ENCODE measurements at places on chromosomes 13 and 19.

- no peaks in the 10 kb centered on the region for H3K27me3 ChIP-seq
- no peak for DNase-seq
- no peak overlapping the region for H3K27ac ChIP-seq
- no peaks in the 10 kb centered on the region for H3K4me1 ChIP-seq
- H3K36me3 ChIP-seq: no peaks in the 10 kb centered on the region
- H3K4me3 ChIP-seq: no peak overlapping the region
Measured at GRCh38 chr19:10211061-10211460, 16.3 kb upstream of the DNMT1 start.

DNA sequence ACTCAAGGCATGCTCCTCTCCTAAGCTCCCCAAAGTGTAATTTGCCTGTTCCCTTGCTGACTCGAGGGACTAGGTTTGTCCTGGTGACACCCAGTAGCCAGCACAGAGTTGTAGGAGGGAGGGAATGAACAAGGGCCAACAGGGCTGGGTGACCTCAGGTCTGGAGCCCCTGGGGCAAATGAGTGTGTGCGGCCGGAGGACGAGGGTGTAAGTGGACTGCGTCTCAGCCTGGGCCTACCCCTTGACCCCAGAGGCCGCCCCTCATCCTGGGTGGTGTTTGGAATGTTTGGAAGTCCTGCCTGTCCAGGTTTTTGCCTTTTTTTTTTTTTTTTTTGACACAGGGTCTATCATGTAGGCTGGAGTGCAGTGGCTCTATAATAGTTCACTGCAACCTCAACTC, 1.3 kb upstream of the ZNF653 start:
- no peaks in the 10 kb centered on the region for H3K4me1 ChIP-seq
- no peak for DNase-seq
- no peak overlapping the region for H3K27ac ChIP-seq
- no peaks in the 10 kb centered on the region for H3K27me3 ChIP-seq

- peaks cover 50% of the 10 kb centered on the region for H3K4me1 ChIP-seq
- H3K36me3 ChIP-seq: no peaks in the 10 kb centered on the region
- H3K4me3 ChIP-seq: no peak overlapping the region
- DNase-seq: peak; percentile 31
- H3K27ac ChIP-seq: peak overlapping the region; percentile 72
Measured at GRCh38 chr19:4380254-4380727, 20.1 kb downstream of the SH3GL1 start.

- no peaks in the 10 kb centered on the region for H3K36me3 ChIP-seq
- peak; percentile 11 for DNase-seq
- no peaks in the 10 kb centered on the region for H3K27me3 ChIP-seq
- H3K4me3 ChIP-seq: no peak overlapping the region
Measured at GRCh38 chr13:113917594-113918371, 53.9 kb upstream of the GAS6 start.

DNA sequence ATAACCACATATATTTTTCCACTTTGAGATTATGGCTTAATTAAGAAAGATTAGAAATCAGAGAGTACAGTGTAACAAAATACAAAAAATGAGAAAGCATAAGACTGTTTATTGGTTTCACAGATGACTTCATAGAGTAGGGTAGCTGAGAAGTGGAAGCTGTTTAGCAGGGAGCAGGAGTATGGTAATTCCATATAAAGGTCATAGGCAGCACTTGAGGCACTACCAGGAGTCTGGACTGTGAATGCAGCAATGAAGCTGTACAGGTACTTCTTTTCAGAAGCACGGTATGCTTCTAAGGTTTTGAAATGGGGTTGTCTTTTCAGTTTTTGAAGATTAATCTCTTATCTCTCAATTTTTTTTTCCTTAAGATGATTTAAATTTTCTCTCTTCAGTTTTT, 69.2 kb downstream of the MICU2 start:
- no peak overlapping the region for H3K27ac ChIP-seq
- H3K4me3 ChIP-seq: no peak overlapping the region
- H3K4me1 ChIP-seq: no peaks in the 10 kb centered on the region
- H3K36me3 ChIP-seq: no peaks in the 10 kb centered on the region
- no peaks in the 10 kb centered on the region for H3K27me3 ChIP-seq
- DNase-seq: no peak

- no peaks in the 10 kb centered on the region for H3K36me3 ChIP-seq
- H3K27me3 ChIP-seq: peaks cover 6% of the 10 kb centered on the region
- H3K4me3 ChIP-seq: no peak within 1 kb of the TSS
- no peaks in the 10 kb centered on the region for H3K4me1 ChIP-seq
Measured at GRCh38 chr19:2255982-2256685, at the start of gene JSRP1. Gene JSRP1, minus strand, starts transcription at chr19:2256417. Its CDS starts 1,103 bp downstream, at chr19:2255314.

GRCh38 chr13:66748712-66749111, 481.4 kb downstream of the PCDH9 start:
- H3K27me3 ChIP-seq: no peaks in the 10 kb centered on the region
- H3K4me3 ChIP-seq: no peak overlapping the region
- H3K36me3 ChIP-seq: no peaks in the 10 kb centered on the region

GRCh38 chr13:51794964-51795363, 9.0 kb downstream of the DHRS12 start:
- no peaks in the 10 kb centered on the region for H3K36me3 ChIP-seq
- H3K27ac ChIP-seq: peak overlapping the region; percentile 9
- H3K4me1 ChIP-seq: peaks cover 31% of the 10 kb centered on the region

- H3K27me3 ChIP-seq: no peaks in the 10 kb centered on the region
- no peaks in the 10 kb centered on the region for H3K4me1 ChIP-seq
- H3K36me3 ChIP-seq: no peaks in the 10 kb centered on the region
- no peak for DNase-seq
Measured at GRCh38 chr19:16066611-16067104, 9.6 kb upstream of the TPM4 start.

- no peaks in the 10 kb centered on the region for H3K4me1 ChIP-seq
- H3K36me3 ChIP-seq: no peaks in the 10 kb centered on the region
Measured at GRCh38 chr19:43371909-43372308, 18.4 kb downstream of the CD177 start.

GRCh38 chr13:71865874-71866334, 1.1 kb downstream of the DACH1 start:
- H3K4me3 ChIP-seq: peak overlapping the region; percentile 40
- H3K27ac ChIP-seq: no peak overlapping the region
- no peaks in the 10 kb centered on the region for H3K36me3 ChIP-seq
- H3K27me3 ChIP-seq: no peaks in the 10 kb centered on the region
- H3K4me1 ChIP-seq: no peaks in the 10 kb centered on the region

GRCh38 chr13:42484386-42484785, 89.6 kb upstream of the TNFSF11 start:
- no peaks in the 10 kb centered on the region for H3K36me3 ChIP-seq
- DNase-seq: no peak
- H3K4me3 ChIP-seq: no peak overlapping the region

DNA sequence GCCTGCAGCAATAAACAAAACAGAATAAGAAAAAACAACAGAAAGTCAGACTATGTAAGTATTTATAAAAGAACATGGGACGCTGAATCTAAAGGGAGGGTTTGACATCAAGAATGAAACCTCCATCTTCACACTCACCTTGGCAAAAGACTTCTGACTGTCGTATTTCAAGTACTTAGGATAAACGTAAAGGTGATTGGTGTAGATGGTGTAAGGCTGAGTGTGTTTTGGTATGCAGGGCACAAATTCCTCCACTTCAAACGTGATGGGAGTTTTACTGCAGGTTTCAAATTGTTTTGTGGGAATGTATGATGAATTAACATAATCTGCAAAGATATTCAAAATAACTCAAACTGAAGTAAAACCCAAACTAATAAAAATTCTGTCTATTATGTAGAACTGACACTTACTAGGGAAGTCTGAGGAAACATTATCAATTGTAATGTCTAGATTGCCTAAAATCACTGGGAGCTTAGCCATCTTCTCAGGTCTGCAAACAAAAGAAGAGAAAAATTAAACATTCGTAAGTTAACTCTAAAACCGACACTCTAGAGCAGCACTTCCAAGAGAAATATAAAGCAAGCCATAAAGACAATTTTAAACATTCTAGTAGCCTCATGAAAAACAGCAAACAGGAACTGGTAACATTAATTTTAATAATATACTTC, 89.5 kb downstream of the DOCK9 start:
- H3K27me3 ChIP-seq: no peaks in the 10 kb centered on the region
- DNase-seq: no peak
- no peaks in the 10 kb centered on the region for H3K4me1 ChIP-seq
- no peak overlapping the region for H3K4me3 ChIP-seq
- no peak overlapping the region for H3K27ac ChIP-seq
- H3K36me3 ChIP-seq: no peaks in the 10 kb centered on the region

- H3K4me1 ChIP-seq: no peaks in the 10 kb centered on the region
- no peaks in the 10 kb centered on the region for H3K36me3 ChIP-seq
- no peak overlapping the region for H3K27ac ChIP-seq
- no peaks in the 10 kb centered on the region for H3K27me3 ChIP-seq
Measured at GRCh38 chr19:4295972-4296771, 6.0 kb downstream of the TMIGD2 start.

DNA sequence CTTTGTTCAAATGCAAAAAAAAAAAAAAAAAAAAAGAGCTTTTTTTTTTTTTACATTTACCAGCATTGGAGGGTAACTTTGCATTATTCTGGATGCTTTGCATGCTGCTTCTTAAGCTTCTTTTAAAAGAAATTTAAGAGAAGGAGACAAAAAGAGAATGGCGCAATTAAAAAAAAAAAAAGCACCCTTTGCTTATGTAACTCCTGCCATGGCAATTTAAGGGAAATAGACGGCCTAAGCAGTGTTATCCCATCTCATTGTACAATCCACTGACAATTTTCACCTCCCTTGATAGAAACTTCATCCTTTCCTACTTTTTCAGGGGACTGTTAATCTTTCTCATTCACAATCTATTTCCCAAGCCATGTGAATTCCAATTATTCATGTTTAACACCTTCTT, 129.8 kb downstream of the KCTD12 start:
- H3K4me3 ChIP-seq: no peak overlapping the region
- DNase-seq: no peak
- no peaks in the 10 kb centered on the region for H3K27me3 ChIP-seq
- H3K36me3 ChIP-seq: no peaks in the 10 kb centered on the region

DNA sequence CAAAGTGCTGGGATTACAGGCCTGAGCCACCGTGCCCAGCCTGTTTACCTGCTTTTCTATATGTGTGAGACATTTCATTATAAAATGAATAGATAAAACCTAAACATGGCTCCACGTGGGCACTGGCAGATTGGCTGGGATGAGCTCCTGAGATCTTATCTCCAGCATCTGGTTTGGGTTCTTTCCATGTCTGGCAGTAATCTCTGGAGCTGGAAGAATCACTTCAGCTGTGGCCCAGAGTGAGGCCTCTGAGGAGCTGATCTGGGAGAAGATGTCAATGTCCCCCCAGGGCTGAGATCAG, 5.5 kb upstream of the SULT2A1 start:
- H3K4me1 ChIP-seq: no peaks in the 10 kb centered on the region
- H3K27ac ChIP-seq: no peak overlapping the region
- no peaks in the 10 kb centered on the region for H3K27me3 ChIP-seq
- H3K36me3 ChIP-seq: no peaks in the 10 kb centered on the region
- no peak for DNase-seq
- H3K4me3 ChIP-seq: no peak overlapping the region

GRCh38 chr13:73179650-73180274, 121.0 kb downstream of the KLF5 start:
- H3K36me3 ChIP-seq: no peaks in the 10 kb centered on the region
- no peak overlapping the region for H3K4me3 ChIP-seq
- no peak for DNase-seq
- H3K27ac ChIP-seq: no peak overlapping the region

DNA sequence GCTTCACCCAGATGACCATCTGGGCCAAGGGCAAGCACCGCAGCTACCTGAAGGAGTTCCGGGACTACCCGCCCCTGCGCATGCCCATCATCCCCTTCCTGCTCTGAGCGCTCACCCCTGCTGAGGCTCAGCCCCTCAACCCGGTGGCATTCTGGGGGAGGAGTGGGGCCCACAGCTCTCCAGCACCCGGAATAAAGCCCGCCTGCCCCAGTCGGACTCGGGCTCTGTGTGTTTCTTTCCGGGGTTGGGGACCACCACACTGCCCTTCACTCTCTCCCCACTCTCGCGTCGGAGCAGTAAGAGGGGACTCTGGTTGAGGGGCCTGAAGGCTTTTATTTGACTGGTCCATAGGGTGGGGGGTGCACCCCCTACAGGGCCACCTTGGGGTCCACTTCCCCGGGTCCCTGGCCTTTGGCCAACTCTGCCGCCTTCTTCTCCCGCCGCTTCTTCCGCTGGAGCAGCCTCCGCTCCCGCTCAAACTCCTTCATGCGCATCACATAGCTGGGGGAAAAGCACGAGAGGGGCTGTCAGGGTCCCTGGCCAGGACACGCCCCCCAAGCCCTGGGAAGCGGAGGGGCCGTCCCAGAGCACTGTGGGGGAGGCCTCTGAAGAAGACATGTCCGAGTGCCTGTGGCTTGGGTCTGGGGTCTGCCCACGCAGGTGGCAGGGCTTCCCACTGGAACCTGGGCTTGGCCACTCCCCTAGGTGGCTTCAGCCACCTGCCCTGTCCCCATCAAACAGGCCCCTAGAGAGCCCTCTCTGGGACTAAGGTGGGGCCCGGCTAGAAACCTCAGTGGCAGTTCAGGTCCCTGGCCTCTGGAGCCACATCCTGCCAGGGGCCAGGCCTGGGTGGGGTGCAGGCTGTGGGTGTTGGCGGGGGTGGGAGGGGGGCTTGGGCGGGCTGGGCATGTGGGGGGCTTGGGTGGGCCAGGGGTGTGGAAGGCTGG, 5.8 kb downstream of the NDUFB7 start:
- no peaks in the 10 kb centered on the region for H3K36me3 ChIP-seq
- H3K27me3 ChIP-seq: no peaks in the 10 kb centered on the region
- no peak for DNase-seq
- H3K4me1 ChIP-seq: peaks cover 8% of the 10 kb centered on the region
- H3K27ac ChIP-seq: no peak overlapping the region

DNA sequence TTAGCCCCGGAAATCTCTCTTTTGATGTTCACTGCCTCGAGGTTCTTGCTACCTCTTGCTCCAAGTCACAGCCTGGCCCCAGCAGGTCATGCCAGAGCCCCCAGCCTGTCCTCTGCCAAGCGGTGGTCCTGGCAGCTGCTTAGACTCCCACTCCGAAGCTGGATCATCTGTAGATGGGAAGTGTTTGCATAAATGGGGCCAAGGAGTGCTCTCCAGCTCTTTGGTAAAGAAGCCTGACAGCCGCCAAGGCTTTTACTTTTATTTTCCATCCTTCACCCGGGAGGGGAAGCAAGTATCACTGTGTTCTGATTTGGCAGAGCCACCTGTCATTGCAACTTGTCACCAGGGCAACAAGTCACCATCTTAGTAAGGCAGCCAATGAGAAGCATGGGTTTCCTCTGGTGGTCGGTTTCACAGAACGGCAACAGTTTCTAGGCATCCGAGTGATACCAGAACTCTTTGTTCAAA, 10.6 kb upstream of the RETN start:
- H3K27me3 ChIP-seq: no peaks in the 10 kb centered on the region
- no peak overlapping the region for H3K4me3 ChIP-seq
- H3K27ac ChIP-seq: no peak overlapping the region

DNA sequence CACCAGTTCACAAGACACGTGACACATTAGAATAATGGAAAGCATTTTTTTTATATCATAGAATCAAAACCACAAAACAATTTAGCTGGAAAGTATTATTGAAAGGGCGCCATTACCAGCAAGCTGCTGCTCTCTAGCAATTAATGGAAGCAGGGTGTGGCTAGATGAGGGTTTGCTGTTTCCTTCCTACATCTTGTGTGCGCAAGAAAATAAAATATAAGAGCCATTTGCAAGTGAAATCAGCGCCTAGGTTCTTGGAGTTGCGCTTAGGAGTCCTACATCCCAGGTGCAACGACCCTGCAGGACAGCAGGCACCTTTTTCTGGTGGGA, 140.9 kb downstream of the ZNF536 start:
- peaks cover 14% of the 10 kb centered on the region for H3K27me3 ChIP-seq
- no peak overlapping the region for H3K4me3 ChIP-seq
- no peak overlapping the region for H3K27ac ChIP-seq
- no peak for DNase-seq
- H3K4me1 ChIP-seq: no peaks in the 10 kb centered on the region

Data from pancreas (tissue), 10 donors.